ENCODE measurements at places on chromosomes 11 and 22.

GRCh38 chr22:43689356-43689755 lies 122.7 kb downstream of the EFCAB6 start:
- DNase-seq: no peak

- no peak for DNase-seq
Observed at GRCh38 chr11:21631991-21632390, 560.9 kb upstream of the ANO5 start.

DNA sequence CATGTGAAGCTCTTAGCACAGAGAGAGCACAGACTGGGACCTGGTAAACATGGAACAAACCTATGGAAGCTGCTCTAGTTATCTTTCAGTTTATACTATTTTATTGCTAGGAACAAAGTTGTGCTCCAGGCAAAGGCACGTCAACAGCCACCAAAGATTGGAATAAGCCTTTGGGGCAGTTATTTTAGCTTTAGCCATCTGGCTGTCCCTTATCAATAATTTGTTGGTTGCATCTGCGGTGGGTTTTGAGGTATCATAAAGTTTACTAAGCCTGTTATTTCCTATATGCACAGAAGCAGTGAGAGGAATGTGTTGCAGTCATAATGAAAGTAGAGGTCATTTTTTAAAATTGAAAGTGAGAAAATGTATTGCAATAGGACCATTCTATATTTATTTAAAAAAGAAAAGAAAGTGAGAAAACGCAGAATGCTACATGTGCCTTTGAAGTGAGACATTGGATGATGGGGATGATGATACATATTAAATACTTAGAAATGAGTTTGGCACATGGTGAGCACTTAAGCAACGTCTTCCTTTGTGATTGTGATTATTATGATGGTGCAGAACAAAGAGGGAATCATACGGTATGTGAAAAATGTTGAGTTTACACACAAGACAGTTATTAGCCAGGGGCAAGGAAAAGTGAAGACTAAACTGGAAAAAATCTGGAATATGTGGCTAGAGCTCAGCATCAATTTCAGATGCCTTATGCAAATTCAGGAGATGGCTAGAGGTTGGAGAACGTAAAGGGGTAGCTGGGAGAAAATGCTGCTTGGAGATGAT lies 58.3 kb downstream of the PRR5L start:
- DNase-seq: no peak

GRCh38 chr11:86274999-86275398 lies 27.0 kb upstream of the HIKESHI start:
- no peak for DNase-seq

GRCh38 chr11:14320020-14320419 lies 39.0 kb downstream of the RRAS2 start:
- DNase-seq: no peak

DNA sequence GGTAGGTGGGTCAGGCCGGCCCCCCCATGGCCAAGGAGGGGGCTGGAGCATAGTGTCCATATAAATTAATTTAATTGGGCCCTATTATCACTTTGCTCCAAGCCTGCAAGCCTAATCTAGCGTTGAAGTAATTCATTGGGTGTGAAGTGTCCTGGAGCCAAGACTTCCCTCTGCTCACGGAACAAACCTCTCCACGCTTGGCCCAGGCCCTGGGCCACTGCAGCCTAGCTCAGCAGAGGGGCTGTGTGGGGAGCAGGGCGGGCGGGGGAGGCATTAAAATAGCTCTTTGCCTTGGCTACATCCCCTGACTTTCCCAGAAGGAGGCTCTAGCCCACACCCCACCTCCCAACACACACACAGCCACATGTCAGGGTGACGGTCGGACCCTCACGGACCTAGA lies 73.5 kb downstream of the THAP12 start:
- DNase-seq: no peak

DNA sequence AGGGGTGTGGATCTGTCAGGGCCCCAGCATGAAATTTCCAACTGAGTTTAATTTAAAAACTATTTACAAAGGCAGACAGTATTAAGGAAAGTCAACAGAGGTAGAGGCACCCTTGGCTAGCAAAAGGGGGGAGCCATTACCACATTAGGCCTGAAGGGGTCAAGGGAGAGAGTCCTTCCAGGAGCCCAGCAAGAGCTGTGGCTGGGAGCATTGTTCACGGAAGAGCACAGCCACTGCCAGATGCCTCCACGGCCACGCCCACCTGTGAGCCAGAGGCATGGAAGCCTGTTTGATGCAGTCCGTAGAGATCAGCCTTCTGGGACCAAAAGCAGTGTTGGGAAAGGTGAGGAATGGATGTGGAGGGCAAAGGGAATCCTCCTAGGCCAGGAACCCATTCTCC lies 102.6 kb downstream of the GALNT18 start:
- DNase-seq: no peak

DNA sequence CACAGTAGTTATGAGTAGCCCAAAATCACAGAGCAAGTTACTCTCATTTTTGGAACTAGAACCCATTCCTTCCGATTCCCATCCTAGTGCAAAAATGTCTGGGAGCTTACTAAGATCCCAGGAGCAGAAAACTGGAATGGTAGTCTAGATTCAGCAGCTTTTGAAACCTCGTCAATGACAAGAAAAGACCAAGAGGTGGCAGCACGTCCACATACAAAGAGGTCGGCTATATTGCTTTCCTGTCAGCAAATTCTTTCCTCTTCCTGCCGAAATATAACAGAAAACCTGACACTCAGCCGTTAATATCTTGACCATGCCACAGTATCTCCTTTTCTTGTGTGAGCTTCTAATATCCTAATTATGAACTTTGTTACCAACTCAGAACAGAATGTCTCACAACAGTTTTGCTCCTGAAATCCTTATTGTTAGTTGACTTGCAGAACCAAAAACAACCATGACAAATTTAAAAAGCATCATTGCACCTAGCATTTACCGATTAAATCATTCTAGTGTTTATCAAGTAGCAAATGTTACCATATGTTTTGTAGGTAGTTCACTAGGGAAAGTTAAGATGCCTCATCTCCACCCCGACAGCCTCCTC lies 92.8 kb upstream of the OR9G4 start:
- DNase-seq: peak; percentile 48

- no peak for DNase-seq
Observed at GRCh38 chr22:46317646-46318045, 17.9 kb upstream of the TRMU start.

- peak; percentile 88 for DNase-seq
Observed at GRCh38 chr22:37818409-37819104, 4.6 kb upstream of the GALR3 start.

DNA sequence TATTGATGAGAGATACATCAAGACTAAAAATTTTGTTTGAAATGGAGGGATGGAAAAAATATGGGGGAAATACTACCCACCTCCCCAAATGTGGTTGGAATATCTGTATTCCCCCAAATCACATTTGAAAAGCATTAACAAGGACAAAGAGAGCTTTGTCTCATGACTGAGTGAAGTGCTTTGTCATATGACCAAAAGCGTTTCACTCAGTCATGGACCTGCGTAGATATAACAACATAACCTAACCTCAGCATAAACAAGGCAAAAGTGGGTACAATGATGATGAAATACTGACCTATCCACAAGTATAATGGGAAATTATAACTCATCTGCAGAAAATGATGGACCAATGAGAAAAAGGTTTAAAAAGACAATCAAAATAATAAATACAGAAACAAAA lies 418.3 kb downstream of the TBC1D22A start:
- DNase-seq: no peak

- no peak for DNase-seq
Observed at GRCh38 chr22:44497218-44497904, 672 bp downstream of the RTL6 start.

DNA sequence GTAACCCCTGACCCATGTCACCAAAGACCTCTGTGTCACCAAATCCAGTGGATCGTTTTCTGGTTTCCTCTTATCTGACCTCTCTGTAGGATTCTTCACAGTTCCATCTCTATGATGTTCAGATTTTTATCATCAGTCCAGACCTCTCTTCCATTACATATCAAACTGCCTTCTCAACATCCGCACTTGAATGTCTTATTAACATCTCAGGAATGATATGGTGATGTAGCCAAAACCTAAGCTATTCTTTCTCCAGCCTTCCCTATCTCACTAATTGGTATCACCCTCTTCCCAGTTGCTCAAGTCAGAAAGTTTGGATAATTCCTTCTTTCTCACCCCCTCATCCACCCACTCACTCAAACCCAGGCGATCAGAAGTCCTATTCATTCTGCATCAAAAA lies 13.4 kb downstream of the APLNR start:
- no peak for DNase-seq

DNA sequence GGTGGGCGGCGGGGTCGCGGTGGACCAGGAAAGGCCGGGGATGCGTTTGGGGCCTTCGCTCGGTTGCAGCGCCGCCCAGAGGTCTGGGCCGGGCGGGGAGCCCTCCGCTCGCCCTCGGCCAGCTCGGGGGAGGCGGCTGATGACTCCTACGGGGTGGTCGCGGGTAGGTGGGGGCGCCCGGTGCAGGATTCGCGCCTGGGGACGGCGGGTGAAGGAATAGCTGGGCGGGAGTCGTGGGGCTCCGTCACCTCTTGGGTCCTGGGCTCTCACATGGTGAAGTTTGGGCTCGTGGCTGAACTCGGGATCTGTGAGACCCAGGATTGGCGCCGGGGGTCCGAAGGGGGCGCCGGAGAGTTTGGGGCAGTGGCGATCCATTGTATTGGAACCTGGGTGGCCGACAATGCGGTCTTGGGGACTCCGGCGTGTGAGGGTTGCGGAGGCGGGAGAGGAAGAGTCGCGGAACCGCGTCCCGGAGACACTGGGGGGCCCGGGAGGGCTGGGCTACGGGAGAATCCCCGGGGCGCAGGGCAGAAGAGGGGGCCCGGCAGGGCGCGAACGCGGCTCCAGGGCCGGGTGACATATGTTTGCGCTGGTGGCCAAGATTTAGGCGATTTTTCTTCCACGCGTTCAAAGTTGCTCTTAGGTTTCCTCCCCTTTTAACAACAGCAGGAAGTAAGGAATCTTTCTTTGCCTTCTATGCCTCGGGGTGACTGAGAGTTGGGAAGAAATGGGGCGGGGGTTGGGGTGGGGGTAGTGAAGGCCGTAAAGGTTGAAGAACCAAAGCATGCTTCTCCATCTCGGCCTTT lies 935 bp downstream of the QSER1 start:
- peak; percentile 48 for DNase-seq

GRCh38 chr11:1034456-1035295 lies 1.8 kb downstream of the MUC6 start:
- DNase-seq: no peak

- no peak for DNase-seq
Observed at GRCh38 chr22:41368543-41369423, 13.0 kb upstream of the TEF start.

GRCh38 chr22:49136816-49137180 lies 690.9 kb downstream of the BRD1 start:
- no peak for DNase-seq

GRCh38 chr11:61833926-61834277 lies 5.8 kb downstream of the FADS2 start:
- no peak for DNase-seq

DNA sequence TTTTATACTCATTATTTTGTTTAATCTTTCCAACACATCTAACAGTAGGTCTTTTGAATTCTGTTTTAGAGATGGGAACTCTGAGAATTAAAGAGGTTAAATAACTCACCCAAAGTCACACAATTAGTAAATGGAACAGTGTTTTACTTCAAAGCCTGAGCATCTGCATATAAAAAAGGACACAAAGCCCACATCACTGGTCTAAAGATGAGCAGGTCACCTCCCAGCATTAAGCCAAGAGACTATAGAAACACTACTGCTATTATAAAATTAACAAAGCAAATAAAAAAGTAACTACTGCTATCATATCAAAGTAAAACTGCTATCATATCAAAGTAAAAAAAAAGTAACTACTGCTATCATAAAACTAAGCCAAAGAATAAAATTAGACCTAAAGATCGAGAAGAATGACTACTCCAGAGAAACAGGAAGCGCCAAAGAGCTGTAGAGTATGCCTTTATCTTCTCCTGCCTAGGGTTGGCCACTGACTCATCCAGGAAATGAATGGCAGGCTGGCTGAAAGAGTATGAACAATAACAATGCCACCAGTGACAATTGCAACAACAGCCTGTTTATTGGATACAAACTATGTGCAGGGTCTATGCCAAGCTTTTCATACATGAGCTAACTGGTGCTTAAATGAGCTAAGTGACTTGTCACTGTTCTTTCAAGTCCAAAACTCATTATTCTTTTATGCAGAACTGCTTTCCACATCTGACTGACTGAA lies 1153.0 kb upstream of the TENM4 start:
- no peak for DNase-seq

DNA sequence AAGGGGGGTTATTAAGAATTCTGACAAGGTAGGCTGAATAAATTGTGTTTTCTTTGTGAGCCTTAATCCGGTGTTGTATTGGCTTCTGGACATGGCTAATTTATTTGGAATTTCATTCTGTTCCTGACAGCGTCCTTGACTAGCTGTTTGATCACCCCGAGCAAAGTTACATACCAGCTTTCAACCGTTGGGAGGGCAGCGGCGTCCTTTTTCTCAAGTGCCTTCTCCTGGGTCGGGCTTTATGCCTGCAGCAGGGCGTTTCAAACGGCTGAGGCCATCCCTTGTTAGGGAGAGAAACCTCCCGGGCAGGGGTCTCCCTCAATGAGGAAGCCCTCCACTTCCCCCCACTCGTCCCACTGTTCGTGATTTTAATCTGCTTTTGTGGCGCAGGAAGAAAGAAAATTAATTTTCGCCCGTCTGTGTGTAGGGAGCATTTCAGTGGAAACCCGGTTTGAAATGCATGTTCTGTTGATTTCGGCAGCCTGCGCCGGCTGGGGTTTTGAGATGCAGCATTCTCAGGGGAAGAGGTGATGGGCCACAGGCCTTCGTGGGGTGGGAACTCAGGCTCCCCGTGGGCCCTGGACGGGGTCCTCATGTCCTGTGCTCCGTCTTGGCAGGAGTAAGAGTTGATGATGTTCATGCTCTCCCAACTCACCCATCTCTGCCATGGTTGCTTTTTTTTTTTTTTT lies 2.9 kb upstream of the SMIM38 start:
- no peak for DNase-seq

GRCh38 chr11:69215216-69215615 lies 59.5 kb downstream of the SMIM38 start:
- DNase-seq: no peak

- DNase-seq: peak; percentile 89
Observed at GRCh38 chr11:65572356-65573051, at the start of gene FAM89B. TSS of gene FAM89B (plus strand) at chr11:65572538. CDS start at chr11:65572670, 132 bp downstream.

DNA sequence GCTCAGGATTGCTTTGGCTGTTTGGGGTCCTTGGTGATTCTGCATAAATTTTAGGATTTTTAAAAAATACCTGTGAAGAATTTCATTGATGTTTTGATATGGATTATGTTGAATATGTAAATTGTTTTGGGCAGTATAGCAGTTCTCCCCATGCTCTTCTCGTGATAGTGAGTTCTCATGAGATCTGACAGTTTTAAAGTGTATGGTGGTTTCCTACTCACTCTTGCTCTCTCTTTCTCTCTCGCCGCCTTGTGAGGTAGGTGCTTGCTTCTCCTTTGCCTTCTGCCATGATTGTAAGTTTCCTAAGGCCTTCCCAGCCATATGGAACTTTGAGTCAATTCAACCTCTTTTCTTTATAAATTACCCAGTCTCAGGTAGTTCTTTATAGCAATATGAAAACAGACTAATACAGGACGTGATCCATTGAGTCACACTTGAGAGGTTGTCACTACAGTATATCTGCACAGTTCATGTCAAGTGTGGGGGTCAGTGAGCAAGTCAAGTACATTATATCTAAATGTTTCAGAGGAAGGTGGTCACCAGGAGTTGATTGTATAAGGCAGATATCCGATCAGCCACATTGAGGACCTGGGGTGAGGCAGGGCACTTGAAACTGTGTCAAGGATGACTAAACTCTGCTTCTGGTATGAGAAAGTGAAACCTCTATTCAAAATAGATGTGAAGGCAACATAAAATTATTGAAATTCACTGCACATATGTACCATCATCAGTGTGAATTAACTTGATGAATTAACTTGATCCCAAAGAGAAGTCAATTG lies 70.7 kb upstream of the CCDC179 start:
- no peak for DNase-seq

- no peak for DNase-seq
Observed at GRCh38 chr22:36858156-36858555, 2.6 kb upstream of the NCF4 start.
